ENCODE measurements at places on chromosomes 4 and X.

DNA sequence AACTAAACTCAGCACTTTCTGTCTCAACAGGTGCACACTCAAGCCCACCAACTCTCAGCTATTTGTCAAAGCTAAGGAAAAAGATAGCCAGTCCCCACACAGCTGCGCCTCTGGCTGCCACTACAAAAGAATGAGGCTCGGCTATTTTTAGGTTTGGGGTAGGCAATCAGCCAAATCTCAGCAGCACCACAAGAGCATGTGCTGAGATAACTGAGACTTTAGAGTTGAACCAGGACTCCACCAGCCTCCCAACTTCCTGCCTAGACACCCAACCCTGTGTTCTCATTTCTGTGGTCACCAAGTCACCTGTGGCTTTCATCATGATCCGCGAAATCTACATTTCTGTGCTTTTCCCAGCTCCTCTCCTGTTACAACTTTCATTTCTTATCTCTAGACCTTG lies 28.0 kb downstream of the DMD start:
- no peak for DNase-seq

GRCh38 chr4:52619591-52619931 lies 39.5 kb downstream of the USP46 start:
- DNase-seq = no peak

DNA sequence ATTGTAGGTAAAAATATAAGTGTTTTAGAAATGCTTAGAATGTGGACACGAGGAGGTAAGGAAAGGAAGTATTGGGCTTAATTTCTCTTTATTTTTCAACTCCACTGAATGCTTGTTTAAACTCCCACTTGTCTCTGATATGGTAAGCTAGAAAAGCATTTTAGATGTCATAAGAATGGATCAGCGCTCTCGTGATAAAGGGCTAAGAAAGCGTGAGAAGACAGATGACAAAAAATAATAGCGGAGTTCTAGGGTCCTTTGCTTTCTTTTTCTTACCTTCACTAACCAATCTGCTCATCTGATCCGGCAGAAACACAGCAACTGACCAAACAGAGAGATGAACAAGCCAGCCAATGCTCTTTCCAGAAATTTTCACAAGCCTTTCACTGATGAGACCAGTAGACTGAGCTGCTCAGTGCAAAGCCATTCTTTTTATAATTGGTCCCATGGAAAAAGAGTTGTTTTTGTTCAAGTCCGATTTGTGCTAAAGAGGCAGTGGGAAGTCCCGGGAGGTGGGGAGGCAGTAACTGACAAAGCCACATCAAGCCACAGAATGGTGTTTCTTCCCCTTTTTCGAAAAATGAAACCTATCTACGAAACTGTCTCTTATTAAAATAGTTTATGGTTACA lies at the start of gene TASL:
Gene TASL (minus strand): TSS at position 405 of the 630 bp plus-strand sequence. CDS start 17,411 bp downstream, outside the sequence.
- no peak for DNase-seq

DNA sequence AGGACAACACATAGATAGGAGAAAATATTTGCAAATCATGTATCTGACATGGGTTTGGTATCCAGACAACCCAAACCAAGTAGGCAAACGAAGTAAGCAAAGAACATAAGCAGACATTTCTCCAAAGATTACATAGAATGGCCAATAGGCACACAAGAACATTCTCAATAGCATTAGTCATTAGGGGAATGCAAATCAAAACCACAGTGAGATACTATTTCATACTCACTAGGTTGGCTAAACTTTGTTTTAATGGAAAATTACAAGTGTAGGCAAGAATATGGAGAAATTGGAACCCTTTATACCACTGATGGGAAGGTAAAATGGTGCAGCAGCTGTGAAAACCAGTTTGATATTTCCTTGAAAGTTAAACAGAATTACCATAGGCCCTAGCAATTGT lies 74.7 kb downstream of the CHRNA9 start:
- DNase-seq = no peak

GRCh38 chr4:7559741-7560395 lies 125.1 kb upstream of the PSAPL1 start:
- DNase-seq = no peak

DNA sequence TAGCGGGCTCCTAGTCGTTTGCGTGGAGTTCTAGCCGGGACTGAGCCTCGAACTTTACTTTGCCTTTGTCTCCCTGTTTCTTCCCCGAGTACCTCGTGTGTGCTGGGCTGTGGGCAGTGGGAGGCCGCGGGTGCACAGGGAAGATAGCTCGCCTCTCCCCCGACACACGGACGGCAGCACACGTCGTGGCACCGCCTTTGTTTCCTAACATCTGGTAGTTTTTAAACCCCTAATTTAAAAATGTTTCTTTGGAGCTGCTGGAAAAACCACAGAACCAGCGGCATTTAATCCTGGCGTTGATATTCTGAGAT lies 866 bp downstream of the RBM46 start:
- no peak for DNase-seq

- no peak for DNase-seq
Observed at GRCh38 chrX:110204986-110205385, 112.9 kb downstream of the AMMECR1 start.

- DNase-seq = no peak
Observed at GRCh38 chrX:55143621-55144020, 54.8 kb downstream of the PAGE2 start.

GRCh38 chr4:169185133-169185956 lies 85.4 kb downstream of the SH3RF1 start:
- DNase-seq = no peak

DNA sequence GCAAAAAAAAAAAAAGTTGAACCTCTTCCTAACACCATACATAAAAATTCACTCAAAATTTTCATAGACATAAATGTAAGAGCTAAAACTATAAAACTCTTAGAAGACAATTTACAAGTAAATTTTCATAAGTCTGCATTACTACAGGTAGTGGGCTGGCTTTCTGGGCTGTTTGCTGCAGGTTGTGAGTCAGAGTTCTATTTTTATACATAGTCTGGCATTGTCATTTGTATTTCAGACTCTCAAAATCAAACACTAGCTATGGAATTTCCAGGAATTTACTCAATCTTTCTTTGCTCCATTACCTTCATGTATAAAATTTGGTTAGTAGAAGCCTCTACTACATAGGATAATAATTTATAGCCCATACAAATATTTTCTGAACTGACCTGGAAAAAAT lies 227.2 kb downstream of the COX18 start:
- no peak for DNase-seq

GRCh38 chr4:22551550-22551949 lies 35.7 kb upstream of the ADGRA3 start:
- DNase-seq = no peak

- no peak for DNase-seq
Observed at GRCh38 chrX:44975666-44976263, 102.8 kb downstream of the KDM6A start.

DNA sequence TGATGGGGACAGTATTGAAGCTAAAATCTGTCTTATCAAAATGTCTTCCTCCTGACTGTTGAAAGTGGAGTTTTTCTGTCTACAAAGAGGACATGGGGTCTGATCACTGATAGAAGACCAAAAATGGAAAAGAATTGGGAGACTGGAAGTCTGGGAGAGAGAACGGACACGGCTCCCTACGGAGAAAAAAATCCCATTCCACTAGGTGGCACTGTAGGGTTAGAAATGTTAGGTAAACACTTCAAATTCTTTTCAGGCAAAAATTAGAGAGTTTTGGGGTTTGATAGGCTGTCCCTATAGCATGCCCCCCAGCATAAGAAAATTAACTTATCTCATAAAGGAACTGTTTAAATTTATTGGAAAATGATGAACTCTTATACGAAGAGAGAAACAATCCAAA lies 200.5 kb downstream of the FAM133A start:
- DNase-seq = no peak

Measured in stimulated activated CD8-positive, alpha-beta memory T cell treated with anti-CD3 and anti-CD28 coated beads, Interleukin-15, amount 100 ng/mL, for 1 hour (primary cell).